ENCODE measurements at places on chromosomes 11 and 22. TPM values are rescaled to one million over a fixed set of nuclear protein-coding genes. Genes with fewer than 3 reads are reported as not detected.

SRSF8 gene
- 16.0 TPM for total RNA-seq

OR51E2 gene
- total RNA-seq = not detected

MAJIN gene
- not detected for total RNA-seq

MMP8 gene
- total RNA-seq = not detected

FXYD2 gene
- total RNA-seq = 0.65 TPM

MS4A6A gene
- total RNA-seq = 21.8 TPM

OR51E1 gene
- not detected for total RNA-seq

ENTHD1 gene
- not detected for total RNA-seq

LRP4 gene
- 0.65 TPM for total RNA-seq

PHRF1 gene
- 26.0 TPM for total RNA-seq

PRG3 gene
- total RNA-seq = not detected

MAFF gene
- total RNA-seq = 43.5 TPM

LRRC10B gene
- total RNA-seq = not detected

ADM2 gene
- 0.46 TPM for total RNA-seq

LZTR1 gene
- 29.2 TPM for total RNA-seq

SAA4 gene
- not detected for total RNA-seq
